Frontal cortex (tissue), 4 donors: ENCODE measurements at places on chromosomes 12 and 14. TPM values are rescaled to one million over a fixed set of nuclear protein-coding genes. Genes with fewer than 3 reads are reported as not detected.

KCNH3 gene
- total RNA-seq: 3.7 TPM

CFL2 gene
- 43.2 TPM for total RNA-seq

CAPRIN2 gene
- 30.6 TPM for total RNA-seq

HOXC11 gene
- not detected for total RNA-seq

CD163 gene
- 1.6 TPM for total RNA-seq
